ENCODE measurements at places on chromosomes 6 and 20. TPM values are rescaled to one million over a fixed set of nuclear protein-coding genes. Genes with fewer than 3 reads are reported as not detected.

GRCh38 chr6:55108134-55109130 is 65.9 kb upstream of the HCRTR2 start:
- no peak overlapping the region for H3K27ac ChIP-seq
- DNase-seq = no peak
- H3K27me3 ChIP-seq = no peaks in the 10 kb centered on the region
- H3K4me1 ChIP-seq = no peaks in the 10 kb centered on the region

DNA sequence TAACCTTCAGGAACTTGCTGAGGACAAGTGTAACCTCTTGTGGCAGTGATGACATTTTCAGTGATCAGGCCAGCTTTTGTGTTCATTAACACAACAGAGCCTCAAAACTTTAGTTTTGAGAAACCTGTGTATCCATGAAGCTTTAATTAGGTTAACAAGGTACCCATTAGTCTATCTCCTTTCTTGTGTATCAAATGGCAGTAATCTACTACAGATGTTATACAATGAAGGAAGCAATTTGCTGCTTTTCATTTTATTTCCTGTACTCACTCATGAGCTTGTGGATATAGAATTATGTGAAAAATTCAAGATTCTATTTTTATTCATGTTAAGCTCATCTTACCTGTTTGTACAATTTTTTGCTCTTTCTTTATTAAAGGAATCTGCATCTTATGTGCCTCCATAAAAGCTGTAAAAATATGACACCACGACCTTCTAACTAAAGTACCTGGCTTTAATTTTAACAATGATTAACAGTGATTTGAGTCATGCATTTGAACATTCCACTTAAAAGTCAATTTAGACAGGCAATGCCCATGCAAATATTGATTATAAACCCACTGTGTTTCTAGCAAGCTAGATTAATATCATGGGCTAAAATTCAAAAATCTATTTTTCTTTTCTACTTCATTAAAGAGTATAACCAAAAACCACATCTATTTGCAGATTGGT is 897.3 kb downstream of the KIF16B start:
- no peaks in the 10 kb centered on the region for H3K27me3 ChIP-seq
- no peak overlapping the region for H3K4me3 ChIP-seq
- DNase-seq = no peak
- H3K4me1 ChIP-seq = no peaks in the 10 kb centered on the region
- H3K36me3 ChIP-seq = no peaks in the 10 kb centered on the region

DNA sequence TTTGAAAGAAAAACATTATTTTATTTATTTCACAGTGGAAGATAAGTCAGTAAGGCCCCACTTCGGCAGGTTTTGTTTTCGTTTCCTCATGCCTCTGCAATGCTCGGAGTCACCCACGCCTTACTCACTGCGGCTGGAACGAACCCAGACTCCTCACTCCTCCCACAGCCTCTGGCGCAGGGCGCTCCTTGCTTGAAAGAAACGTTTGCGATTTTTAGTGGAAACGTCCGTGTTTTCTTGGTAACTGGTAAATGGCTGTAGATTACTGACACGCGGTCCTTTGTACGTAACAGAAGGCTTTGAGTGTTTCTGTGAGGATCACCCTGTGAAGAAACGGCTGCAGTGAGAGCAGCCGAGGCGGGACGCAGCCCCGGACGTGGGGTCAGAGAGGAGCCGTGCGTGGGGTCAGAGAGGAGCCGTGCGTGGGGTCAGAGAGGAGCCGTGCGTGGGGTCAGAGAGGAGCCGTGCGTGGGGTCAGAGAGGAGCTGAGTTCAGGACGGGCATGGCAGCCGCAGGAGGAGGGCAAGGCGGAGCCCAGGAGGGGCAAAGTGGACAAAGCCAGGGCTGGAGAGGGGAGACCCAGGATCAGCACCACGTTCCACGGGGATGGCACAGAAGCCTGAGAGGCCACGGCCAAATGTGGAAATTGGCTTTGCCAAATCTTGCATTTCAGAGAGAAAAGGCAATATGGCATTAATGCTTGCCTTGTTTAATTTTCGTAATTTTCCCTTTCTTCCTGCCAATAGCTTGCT is 198.6 kb upstream of the THBS2 start:
- H3K27ac ChIP-seq = peak overlapping the region; percentile 6
- no peak for DNase-seq
- H3K4me3 ChIP-seq = no peak overlapping the region
- H3K4me1 ChIP-seq = no peaks in the 10 kb centered on the region

GRCh38 chr6:26472549-26473290 is 15.0 kb downstream of the BTN2A1 start:
- no peak for DNase-seq
- H3K36me3 ChIP-seq = no peaks in the 10 kb centered on the region
- H3K4me3 ChIP-seq = no peak overlapping the region
- H3K4me1 ChIP-seq = peaks cover 10% of the 10 kb centered on the region

The ADGRF4 gene
- total RNA-seq = not detected

The CDSN gene
- not detected for total RNA-seq
